ENCODE measurements at places on chromosomes 12 and 14.

GRCh38 chr12:29208060-29208459, 59.0 kb downstream of the FAR2 start:
- DNase-seq, result no peak

- no peak for DNase-seq
Measured at GRCh38 chr12:63325757-63326156, 174.8 kb upstream of the AVPR1A start.

DNA sequence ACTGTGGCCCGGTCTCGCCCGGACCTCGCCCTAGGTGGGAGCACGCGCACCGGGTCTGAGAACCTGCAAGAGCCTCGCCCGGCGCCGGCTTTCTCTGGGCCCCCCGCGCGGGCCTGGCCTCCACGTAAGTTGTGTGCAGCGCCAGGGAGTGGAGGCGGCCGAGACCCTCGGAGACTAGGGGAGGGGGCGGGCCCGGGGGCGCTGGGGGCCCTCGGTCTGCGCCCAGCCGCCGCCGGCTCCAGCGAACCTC, 183 bp upstream of the PRMT8 start:
- no peak for DNase-seq

- no peak for DNase-seq
Measured at GRCh38 chr14:96001866-96002497, 37.2 kb upstream of the C14orf132 start.

DNA sequence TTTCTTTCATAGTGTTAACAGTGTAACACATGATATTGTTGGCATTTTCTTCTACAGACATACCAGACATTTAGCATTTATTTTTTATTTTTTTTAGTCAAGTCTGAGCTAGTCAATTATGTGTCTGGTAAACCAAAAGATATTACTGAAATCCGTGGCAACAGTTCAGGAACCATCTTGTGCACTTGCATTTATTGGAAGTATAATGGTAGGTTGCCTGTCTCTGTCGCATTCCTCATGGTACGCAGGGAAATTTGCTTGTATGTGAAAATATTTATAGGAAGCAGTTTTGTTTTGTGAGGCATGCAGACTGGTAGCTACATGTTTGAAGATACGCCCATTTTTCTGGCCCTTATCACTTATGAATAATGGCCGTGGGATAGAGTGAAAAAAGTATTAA, 186.1 kb upstream of the SLC38A2 start:
- DNase-seq, result peak; percentile 89

DNA sequence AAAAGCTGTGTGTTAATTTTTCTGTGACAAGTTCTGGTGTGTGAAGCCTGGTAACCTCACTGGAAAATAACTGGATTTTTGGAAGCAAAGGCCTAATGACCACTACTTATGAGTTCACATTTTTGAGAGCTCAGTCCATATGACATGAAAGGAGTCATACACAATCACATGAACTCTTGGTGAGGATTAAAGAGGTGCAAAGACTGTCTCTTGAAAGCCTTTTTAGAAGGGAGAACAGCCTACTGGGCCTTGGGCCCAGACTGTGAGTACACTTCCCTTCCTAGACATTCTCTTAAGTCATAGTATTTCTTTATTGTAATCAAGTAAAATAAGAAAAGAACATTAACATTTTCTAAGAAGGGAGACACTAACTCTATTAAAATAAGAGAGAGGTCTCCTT, 176.1 kb downstream of the BCAT1 start:
- DNase-seq, result no peak

DNA sequence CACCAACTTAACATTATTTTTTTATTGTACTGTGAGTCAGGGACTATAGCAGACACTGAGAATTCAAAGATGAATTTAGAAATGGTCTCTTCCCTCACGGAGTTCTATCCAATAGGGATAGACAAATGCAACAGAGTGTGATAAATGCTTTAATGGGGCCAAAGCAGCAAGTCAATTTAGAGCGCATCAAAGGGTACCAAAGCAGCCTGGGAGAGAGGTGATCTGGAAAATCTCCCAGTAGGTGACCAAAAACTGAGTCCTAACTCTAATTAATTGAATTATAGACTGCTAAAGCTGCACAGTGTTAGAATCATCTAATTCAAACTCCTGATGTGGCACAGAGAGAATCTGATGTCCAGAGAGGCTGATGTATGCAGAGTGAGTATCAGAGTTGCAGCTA, 2.6 kb downstream of the LIN7A start:
- no peak for DNase-seq

DNA sequence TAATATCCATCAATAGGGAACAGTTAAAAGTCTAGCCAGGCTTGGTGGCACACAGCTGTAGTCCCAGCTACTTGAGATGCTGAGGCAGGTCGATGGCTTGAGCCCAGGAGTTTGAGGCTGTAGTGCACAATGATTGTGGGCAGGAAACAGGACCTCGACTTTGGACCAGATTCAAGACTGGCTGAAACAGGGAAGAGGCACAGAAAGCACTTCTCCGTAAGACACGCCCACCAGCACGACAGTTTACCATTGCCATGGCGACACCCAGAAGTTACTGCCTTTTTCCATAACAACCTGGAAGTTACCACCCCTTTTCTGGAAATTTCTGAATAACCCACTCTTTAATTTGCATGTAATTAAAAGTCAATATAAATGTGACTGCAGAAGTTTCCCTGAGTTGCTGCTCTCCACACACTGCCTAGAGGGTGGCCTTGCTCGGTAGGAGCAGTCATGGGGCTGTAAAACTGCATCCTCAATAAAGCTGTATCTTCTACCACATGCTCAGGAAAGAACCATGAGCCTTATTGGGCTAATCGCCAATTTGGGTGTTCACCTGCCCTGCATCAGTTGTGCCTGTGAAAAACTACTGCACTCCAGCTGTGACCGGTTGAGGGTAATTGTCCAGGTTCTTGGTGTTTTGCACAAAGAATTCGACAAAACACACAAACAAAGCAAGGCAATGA, 4.6 kb upstream of the LRRC23 start:
- DNase-seq, result no peak

- peak; percentile 26 for DNase-seq
Measured at GRCh38 chr12:92356425-92356824, 210.8 kb upstream of the BTG1 start.

GRCh38 chr14:35385042-35385839, 19.3 kb downstream of the NFKBIA start:
- peak; percentile 45 for DNase-seq

DNA sequence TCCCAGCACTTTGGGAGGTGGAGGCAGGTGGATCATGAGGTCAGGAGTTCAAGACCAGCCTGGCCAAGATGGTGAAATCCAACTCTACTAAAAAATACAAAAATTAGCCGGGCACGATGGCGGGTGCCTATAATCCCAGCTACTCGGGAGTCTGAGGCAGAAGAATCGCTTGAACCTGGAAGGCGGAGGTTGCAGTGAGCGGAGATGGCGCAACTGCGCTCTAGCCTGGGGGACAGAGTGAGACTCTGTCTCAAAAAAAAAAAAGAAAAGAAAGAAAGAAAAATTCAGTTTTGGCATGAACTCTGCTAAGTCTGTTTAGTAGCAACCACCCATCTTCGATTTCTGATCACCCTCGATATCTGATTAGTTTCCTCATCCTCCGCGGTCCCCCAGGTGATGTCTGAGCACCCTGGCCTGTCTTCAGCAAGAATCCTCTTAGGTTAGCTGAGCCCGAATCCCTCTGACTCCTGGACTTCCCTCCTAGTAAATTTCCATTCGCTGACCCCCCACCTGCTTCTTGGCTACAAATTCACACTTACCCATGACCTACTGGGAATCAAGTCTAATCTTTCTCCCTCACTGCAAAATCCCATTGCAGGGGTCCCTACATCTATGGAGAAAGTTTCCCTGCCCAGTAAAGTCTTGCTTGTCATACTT, 879 bp upstream of the HSPB8 start:
- no peak for DNase-seq

DNA sequence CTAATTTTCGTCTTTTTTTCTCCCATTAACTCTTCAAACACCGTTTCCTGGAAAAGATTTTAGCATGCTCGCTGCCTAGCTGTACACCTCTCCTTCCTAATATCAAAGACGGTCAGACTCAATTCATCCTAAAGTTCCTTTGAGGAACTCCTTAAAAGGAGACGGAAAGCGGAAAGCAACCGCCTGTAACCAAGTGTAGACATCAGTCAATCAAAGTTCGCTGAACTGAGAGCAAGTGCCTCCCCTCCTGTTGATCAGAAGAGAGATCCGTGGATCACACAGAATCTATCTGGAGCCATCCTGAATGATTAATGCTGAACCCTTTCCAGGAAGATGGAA, 412 bp upstream of the TEP1 start:
- no peak for DNase-seq

DNA sequence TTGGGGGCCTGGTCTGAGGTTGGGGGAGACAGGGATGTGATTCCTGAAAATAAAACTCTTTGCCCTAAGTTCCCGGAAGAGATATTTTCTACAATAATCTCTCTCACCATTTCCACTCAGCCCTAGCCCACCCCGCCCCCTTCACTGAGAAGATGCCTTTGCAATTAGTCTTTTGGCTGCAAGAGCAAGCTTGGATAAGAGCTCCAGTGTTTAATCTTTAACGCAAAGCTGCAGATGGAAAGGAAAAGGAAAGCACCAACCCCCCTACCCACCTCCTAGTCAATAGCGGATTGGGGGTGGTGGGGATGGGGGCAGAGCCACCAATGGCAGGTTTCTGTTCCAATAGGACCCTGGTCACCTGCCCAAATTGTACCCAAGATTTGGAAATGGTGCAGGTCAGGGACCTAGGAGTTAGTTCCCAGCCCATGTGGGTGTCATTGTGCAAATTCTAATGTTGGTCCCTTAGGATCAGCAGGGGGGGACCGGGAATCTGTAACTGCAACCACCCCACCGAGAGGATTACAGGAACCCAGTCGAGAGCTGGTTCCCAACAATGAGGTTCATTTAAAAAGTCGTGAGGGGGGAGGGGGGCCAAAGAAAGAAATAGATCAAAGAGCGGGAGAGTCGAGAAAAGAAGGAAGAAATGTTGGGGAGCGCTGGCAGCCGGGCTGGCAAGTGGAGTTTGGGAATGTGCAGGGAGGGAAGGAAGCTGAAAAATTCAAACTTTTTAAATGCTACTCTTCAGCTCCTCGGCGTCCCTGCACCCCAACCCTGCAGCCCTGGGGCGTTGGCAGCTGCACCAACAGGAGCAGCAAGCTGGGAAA, 1.6 kb downstream of the ZFP36L1 start:
- DNase-seq, result no peak

GRCh38 chr14:34303811-34304210, 158.2 kb downstream of the SPTSSA start:
- no peak for DNase-seq

DNA sequence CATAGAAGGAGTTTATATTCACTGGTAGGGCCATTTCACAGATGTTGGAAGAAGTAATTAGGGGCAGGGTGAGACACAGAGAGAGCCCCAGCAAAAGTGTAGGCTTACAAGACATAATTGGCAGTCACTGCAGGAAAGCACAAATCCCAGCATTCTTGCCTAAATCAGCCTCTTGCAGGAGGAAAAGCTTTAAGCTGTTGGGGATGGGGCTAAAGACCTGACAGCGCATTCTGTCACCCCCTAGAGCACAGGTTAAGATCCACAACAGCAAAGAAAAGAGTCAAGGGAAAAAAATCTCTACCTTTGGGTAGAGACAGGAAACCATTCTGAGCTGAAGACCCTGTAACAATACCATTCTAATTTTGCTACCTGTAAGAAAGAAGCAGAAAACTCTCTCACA, 409.0 kb downstream of the DAD1 start:
- DNase-seq, result no peak

DNA sequence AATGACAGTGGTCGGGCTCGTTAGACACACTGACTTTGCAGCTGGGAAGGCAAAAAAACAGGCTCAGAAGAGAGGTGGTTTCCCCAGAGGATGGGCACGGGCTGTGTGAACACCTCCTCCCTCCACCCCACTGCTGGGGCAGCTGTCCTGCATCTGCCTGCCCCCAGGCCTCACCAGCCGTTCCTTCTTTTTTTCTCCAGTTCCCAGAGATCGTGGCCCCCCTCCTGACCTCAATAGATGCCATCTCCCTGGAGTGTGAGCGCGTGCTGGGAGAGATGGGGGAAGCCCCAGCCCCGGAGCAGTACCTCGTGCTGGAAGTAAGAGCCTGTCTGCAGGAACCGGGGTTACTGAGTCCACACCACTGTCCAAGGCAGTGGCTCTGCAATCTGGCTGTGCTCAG, 17.4 kb downstream of the MVK start:
- no peak for DNase-seq

DNA sequence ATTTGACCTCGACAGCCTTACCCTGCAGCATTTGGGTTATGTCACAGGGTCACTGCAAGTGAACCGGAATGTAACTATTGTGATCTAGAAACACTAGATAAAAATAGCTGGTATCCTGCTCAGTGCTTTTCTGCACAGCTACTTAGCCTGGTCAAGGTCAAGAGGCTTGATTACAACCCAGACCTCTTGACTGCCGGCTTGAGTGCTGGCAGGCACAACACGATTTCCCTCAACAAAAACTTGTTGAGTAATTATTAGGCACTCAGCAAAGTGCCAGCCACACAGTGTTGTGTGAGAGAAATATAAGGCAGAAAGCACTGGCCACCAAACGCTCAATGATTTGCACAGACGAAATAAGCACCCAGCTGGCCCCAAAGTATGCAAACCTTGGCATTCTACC, 156.7 kb downstream of the NUAK1 start:
- no peak for DNase-seq

DNA sequence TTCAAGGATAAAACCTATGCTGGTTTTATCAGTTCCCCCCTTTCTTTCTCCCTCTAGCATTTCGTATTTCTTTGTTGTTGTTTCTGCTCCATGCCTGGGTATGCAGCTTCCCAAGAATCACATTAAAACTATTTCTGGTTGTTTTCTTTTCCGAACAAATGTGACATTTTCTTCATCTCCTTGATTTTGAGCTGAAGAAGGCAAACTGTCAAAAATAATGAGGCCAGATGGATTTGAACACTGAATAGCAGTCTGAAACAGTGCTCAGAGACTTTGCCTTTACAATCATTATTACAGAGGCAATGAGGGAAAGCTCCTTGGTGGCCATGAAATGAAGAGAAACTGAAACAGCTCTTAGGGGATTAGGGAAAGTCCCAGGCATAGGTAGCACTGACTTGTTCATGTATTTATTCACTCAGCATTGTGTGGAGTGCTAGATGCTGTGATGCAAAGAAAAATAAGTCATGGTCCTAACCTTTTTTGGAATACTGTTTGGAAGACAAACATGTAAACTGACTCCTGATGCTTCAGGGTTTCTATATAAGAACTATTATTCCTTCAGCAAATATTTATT, 319.5 kb downstream of the FUT8 start:
- DNase-seq, result no peak

- DNase-seq, result no peak
Measured at GRCh38 chr12:9605483-9605882, 2.2 kb downstream of the KLRB1 start.

DNA sequence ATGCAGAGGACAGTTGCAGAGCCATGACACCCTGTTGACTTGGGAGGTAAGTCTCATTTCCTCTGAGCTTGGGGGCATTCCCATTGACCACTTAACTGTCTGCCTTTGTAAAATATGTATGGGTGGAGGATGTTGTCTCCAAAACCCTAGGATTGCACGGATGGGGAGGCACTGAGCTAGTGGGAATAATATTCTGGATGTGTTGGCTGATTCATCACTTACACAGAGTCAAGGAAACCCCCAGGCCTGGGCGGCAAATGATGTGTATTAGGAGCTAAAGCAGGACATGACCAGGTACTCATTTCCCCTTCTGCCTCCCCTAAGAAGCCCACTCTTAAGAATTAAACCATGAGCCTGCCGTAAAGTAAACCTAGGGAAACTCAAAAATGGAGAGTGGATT, 319.4 kb downstream of the VRK1 start:
- DNase-seq, result no peak

Measured in foreskin keratinocyte (primary cell).